Smooth muscle cell of the umbilical artery (primary cell): ENCODE measurements at places on chromosomes 5 and 9. TPM values are rescaled to one million over a fixed set of nuclear protein-coding genes. Genes with fewer than 3 reads are reported as not detected.

Gene LCN10
- not detected in 2 replicates for total RNA-seq

Gene NAIP
- total RNA-seq = 1.2 and 5.2 TPM in 2 replicates

Gene PRSS3
- total RNA-seq = 2.1 and 3.2 TPM in 2 replicates

Gene C5orf47
- total RNA-seq = not detected in 2 replicates

Gene ANKRD18A
- total RNA-seq = not detected in 2 replicates

Gene PCDHGA2
- total RNA-seq = 3.5 and 3.9 TPM in 2 replicates

Gene ANKRD18B
- 6.4 and 35.6 TPM in 2 replicates for total RNA-seq

Gene CFAP77
- 0.30 TPM in 1 of 2 replicates, not detected in the other for total RNA-seq

Gene SURF1
- 14.6 and 24.9 TPM in 2 replicates for total RNA-seq

Gene TTC33
- total RNA-seq = 14.7 and 16.3 TPM in 2 replicates

Gene ERAP2
- 5.8 and 44.5 TPM in 2 replicates for total RNA-seq

Gene CCDC180
- 1.4 and 1.8 TPM in 2 replicates for total RNA-seq

Gene CDH12
- total RNA-seq = not detected in 2 replicates

Gene CATSPER3
- not detected in 2 replicates for total RNA-seq

Gene NFIB
- 3.0 and 16.4 TPM in 2 replicates for total RNA-seq

Gene C9orf152
- not detected in 2 replicates for total RNA-seq

Gene SH3GL2
- total RNA-seq = 0.05 TPM in 1 of 2 replicates, not detected in the other

Gene SHLD3
- total RNA-seq = 3.9 and 5.0 TPM in 2 replicates

Gene GALNT12
- total RNA-seq = 72.3 and 104 TPM in 2 replicates

Gene SV2C
- not detected in 2 replicates for total RNA-seq

Gene PRDM9
- total RNA-seq = not detected in 2 replicates

Gene C9orf153
- 0.30 and 1.1 TPM in 2 replicates for total RNA-seq

Gene CAMK2A
- 1.6 and 3.3 TPM in 2 replicates for total RNA-seq

Gene ZDHHC21
- total RNA-seq = 16.6 and 19.2 TPM in 2 replicates

Gene OR13C4
- not detected in 2 replicates for total RNA-seq

Gene UGT3A1
- not detected in 2 replicates for total RNA-seq

Gene PTGR1
- 46.6 and 60.8 TPM in 2 replicates for total RNA-seq

Gene RHOBTB3
- total RNA-seq = 256 and 273 TPM in 2 replicates

Gene TBC1D13
- total RNA-seq = 10.1 and 12.5 TPM in 2 replicates

Gene CCNJL
- 3.3 and 4.1 TPM in 2 replicates for total RNA-seq

Gene SEC16A
- total RNA-seq = 38.0 and 63.9 TPM in 2 replicates

Gene LCN12
- 0.30 and 0.51 TPM in 2 replicates for total RNA-seq

Gene LCP2
- not detected in 2 replicates for total RNA-seq

Gene FBN2
- total RNA-seq = 87.6 and 217 TPM in 2 replicates

Gene SLC4A9
- not detected in 2 replicates for total RNA-seq

Gene SHISAL2B
- total RNA-seq = not detected in 2 replicates

Gene CCNO
- total RNA-seq = 0.14 TPM in 1 of 2 replicates, not detected in the other

Gene POC5
- 10.4 and 17.1 TPM in 2 replicates for total RNA-seq

Gene MLANA
- total RNA-seq = 0.05 TPM in 1 of 2 replicates, not detected in the other

Gene RNF44
- 2.1 and 4.6 TPM in 2 replicates for total RNA-seq

Gene PCDHA3
- 0.23 and 0.59 TPM in 2 replicates for total RNA-seq

Gene LCN15
- not detected in 2 replicates for total RNA-seq

Gene AP3S1
- total RNA-seq = 89.2 and 113 TPM in 2 replicates

Gene TBCA
- 90.6 and 104 TPM in 2 replicates for total RNA-seq

Gene CBY3
- total RNA-seq = 0.23 TPM in 1 of 2 replicates, not detected in the other
